Left kidney (tissue), 8 donors: ENCODE measurements at places on chromosomes 1 and 21.

GRCh38 chr1:102897557-102897956 is 210.8 kb downstream of the COL11A1 start:
- DNase-seq: no peak

DNA sequence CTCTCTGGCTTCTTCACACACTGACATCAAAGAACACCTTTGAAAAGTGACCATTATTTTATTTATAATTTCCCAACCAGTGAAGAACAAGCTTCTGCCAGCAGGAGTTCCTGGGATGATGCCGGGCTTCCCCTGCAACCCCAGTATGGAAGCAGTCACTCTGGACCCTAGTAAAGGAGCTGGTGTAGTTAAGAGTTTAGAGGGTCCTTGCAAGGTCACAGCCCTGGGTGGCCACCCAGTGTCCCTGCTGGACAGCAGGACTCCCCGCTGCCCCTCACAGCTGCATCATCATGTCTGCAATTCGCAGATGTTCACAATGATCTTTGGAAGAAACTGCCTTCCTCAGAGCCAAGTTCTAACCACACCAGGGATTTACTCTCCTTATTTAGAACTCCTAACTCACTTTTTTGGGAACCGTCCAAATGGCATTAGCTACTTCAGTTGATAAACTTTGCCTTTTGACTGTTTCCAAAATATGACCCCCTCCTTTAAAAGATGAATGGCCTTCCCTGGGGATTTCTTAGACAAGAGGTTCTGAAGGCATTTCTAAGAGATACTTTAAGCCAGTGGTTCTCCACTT is 90.6 kb downstream of the HIVEP3 start:
- no peak for DNase-seq

DNA sequence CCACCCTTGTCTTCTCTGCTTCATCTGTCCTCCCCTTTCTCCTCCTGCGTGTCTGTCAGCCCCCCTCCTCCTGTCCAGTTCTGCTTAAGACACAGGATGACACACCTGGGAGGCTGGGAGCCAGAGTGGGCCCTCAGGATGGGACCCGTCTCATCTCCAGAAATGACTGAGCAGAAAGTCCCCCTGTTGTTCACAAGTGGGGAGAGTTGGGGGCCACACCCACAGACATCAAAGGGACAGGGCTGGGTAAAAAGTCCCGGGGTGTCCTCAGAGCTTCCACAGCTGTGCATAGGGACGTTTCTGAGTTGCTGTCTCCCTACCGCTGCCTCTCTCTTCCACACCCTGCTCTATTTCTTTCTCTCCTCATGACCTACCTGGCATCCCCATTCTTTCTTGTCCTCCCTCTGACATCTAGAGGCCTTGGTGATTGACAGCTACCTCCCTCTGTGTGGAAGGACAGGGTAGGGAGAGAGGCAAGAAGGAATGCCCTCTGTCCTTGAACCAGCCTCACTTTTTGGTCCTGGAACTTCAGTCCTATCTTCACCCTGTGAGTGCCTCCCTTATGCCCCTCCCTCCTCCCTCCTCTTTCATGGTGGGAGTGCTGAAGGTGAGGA is 19.5 kb upstream of the SH2D2A start:
- DNase-seq: no peak

DNA sequence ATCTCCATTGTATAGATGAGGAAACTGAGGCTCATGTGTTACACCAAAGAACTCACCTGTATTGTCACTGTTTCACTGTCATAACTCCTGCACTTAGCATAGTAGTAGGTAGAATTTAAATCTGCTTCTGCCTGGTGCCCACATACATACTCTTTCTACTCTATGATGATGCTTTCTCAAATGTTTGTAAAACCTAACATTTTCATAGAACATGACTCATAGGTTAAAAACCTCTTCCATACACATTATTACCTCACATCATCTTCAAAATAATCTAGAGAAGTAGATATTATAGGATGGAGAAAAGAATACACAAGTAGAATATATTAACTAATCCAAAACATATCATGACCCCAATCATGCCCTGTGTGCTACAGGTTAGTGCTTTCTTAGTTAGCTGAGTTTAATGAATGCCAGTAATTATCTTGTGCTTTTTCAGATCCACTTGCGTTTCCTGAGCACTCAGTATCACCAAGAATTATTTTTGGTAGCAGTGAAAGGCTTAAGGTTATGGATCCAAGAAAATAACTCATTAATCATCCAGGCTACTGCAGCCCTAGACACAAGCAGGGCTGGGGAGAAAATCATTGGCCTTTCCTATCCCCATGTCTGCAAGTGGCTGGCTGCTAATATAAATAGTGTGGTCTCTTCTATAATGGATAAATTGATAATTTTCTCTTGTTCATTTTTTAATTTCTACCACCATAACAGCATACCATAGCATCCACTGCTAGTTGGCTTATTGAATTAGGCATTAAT is 156.9 kb downstream of the LRRC40 start:
- no peak for DNase-seq

- DNase-seq: no peak
Measured at GRCh38 chr1:37560401-37561132, 3.8 kb downstream of the DNALI1 start.

- no peak for DNase-seq
Measured at GRCh38 chr1:33608825-33609400, 136.5 kb downstream of the ZSCAN20 start.

GRCh38 chr1:179121159-179121938 is 39.5 kb downstream of the TOR3A start:
- peak; percentile 48 for DNase-seq

GRCh38 chr1:29398431-29398830 is 162.1 kb downstream of the PTPRU start:
- no peak for DNase-seq

GRCh38 chr21:46079352-46080170 is 18.4 kb upstream of the COL6A2 start:
- DNase-seq: no peak

GRCh38 chr1:48558366-48558765 is 86.4 kb upstream of the SPATA6 start:
- no peak for DNase-seq

DNA sequence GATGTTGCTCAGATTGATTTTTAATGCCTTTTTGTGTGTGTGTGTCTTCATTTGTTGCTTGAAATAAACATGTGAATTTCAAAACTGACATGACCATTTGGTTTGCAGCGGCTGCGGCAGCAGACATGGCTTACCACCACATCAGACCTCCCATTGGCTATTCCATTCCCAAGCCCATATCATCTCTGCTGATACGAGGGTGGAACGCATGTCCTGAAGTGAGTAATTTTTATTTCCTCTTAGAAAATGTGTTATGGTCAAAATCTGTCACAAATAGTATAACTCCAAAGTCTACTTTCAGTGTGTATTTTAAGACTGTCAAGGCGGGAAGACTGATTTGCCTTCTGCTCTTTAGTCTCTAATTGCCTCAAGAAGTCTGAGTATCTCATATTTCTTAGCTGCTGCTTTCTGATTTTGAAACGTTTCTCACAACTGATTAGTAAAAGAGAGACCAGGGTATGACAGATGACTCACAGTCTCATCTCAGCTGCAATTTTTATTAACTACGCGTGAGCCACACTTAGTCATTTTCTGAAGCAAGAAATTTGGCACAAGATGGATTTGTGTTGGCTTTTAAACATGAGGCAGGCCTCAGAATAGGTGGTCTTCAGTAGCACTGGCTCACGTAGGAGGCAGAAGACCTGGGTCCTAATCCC is 49.0 kb downstream of the LRRC53 start:
- no peak for DNase-seq

DNA sequence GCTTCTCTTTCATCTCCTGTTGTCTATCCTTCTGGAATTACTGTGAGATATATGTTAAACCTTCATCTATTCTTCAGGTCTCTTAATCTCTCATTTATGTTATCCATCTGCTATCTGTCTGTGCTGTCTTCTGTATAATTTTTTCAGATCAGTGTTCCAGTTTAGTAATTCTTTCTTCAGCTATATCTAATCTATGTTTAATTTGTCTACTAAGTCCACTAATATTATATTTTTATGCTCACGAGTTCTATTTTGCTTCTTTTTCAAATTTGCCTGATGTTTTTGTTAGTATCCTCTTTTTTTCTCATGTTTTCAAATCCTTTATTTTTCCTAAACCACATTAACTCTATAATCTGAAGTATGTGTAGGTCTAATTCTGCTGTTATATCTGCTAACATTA is 34.6 kb upstream of the PLEKHO1 start:
- DNase-seq: no peak

DNA sequence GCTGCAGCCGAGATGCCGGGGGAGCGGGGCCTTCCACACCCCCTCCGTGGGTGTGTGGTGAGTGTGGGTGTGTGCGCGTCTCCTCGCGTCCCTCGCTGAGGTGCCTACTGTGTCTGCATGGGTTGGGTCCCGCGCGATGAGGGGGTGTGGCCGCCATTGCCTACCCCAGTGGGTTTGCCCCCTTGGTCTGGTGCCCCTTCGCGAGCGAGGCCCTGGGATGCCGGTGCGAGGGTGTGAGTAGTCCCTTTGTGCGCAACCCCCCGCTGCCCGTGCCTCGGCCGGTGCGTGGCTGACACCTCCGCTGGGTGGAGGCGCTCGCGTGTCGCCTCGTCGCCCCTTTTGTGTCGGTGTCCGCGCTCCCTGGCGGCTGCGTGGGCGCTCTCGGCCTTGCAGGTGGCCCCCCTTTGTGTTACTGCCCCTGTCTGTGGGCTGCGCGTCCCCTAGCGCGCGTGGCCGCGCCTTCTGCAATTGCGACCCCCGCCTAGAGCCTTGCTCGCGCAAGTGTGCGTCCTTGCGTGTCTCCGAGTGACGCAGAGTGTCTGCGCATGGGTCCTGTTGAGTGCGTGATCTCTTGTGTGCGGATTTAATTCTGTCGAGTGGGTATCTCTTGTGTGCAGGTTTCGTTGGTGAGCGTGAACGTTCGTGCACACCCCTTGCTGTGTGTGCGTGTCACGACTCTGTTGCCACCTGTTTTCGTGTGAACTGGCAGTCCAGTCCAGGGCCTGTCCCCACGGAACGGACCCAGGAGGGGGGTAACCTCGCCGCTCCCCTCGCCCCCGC is 553 bp downstream of the TTC3 start:
- peak; percentile 54 for DNase-seq

- DNase-seq: no peak
Measured at GRCh38 chr1:59804301-59804700, 10.4 kb upstream of the HOOK1 start.

- peak; percentile 80 for DNase-seq
Measured at GRCh38 chr1:16048573-16049189, 5.1 kb downstream of the CLCNKB start.

DNA sequence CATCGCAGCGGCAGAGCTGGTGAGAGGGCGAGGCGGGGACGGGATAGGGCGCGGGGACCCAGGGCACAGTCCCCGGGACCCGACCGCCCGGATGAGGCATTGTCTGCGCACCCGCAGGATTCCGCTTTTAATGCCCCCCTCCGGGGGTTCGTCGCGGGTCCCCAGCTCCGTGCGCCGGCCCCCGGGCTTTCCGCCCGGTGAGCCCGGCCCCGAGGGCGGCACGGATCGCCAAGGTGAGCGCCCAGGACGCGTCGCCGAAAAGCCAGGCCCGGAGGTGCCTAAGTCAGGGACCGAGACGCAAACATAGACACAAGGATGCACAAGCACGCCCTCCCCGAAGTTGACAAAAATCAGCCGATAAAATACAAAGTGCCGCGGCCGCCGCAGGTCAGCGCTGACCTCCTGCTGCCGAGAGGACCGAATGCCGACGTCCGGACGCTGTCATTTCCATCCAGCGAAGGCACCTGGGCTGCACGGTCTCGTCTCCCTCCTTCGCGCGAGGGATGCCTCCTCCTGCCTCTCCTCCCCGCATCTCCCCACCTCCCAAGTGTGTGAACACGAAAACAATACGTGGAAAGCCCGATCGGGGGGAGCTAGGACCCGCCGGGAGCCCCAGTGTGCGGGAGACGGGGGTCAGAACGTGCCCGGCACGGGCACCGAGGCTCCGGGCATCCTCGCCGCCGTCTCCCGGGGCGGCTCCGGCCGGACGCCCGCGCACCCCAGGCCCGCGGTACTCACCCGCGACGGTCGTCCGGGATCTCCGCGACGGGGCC is 101.1 kb upstream of the SOD1 start:
- no peak for DNase-seq

DNA sequence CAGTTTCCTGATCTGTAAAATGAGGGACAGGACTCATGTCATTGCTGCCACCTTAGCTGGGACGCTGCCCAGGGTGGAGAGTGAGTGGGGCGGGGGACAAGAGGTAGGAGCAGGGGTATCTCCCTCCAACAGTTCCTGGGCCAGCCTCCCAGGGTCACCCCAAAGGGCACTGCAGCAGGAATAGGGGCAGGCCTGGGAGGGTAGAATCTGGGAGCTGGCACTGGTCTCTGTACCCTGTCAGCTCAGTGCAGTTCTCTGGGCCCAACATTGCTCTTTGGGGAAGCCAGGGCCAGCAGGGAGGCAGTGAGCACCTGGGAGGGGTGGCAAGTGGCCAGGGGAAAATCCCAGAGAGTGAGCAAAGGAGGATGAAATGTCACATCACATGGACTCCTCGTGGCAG is 55.8 kb downstream of the ELK4 start:
- DNase-seq: no peak

GRCh38 chr1:36964830-36965229 is 69.5 kb downstream of the GRIK3 start:
- DNase-seq: no peak

DNA sequence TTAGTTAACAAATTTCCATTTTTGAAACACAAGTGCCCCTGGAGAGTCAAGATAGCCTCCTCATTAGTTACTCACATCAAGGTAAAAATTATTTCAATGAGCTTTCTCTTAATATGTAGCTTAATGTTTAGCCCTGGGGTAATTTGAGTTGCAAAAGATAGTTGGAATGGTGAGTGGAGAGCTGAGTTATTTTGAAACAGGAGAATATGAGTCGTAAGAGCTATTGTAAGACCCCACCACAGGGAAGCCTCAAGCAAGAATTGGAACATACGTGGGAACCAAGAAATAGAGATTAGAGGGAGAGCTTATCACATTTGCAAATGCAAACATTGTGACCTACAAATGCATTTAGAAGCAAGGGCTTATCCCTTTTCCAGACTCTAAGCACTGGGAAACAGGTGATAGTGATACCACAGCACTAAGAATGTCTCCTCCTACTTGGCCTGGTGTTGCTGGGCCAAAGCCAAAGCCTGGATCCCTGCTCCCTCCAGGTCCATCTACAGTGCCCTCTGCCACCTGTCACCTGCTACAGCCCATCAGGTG is 635.1 kb downstream of the PTPRC start:
- no peak for DNase-seq

DNA sequence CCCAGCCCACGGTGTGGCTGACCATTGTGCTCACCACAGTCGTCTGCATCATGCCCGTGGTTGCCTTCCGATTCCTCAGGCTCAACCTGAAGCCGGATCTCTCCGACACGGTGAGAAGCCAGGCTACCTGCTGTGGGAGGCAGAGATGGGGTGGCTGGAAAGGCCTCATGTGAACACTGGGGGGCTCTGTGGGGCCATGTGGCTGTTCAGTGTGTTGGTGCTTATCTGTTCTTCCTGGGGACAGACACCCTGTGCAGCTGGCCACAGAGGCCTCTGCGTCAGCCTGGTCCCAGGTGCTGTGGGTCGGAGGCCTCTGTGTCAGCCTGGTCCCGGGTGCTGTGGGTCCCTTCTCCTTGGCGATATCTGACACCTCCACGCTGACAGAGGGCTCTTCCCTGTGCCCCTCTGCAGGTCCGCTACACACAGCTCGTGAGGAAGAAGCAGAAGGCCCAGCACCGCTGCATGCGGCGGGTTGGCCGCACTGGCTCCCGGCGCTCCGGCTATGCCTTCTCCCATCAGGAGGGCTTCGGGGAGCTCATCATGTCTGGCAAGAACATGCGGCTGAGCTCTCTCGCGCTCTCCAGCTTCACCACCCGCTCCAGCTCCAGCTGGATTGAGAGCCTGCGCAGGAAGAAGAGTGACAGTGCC is 23.2 kb downstream of the ATP8B2 start:
- DNase-seq: no peak

GRCh38 chr1:43789604-43790550 is 82.5 kb downstream of the ST3GAL3 start:
- DNase-seq: no peak
